Gastroesophageal sphincter (tissue), 4 donors: ENCODE measurements at places on chromosomes 5 and 9. TPM values are rescaled to one million over a fixed set of nuclear protein-coding genes. Genes with fewer than 3 reads are reported as not detected.

Gene CCNJL
- 1.9 TPM for total RNA-seq

Gene INSL6
- total RNA-seq = not detected

Gene FCN2
- total RNA-seq = not detected

GRCh38 chr5:171484460-171484899 is 65.0 kb downstream of the FGF18 start:
- ATAC-seq = peak; percentile 11

DNA sequence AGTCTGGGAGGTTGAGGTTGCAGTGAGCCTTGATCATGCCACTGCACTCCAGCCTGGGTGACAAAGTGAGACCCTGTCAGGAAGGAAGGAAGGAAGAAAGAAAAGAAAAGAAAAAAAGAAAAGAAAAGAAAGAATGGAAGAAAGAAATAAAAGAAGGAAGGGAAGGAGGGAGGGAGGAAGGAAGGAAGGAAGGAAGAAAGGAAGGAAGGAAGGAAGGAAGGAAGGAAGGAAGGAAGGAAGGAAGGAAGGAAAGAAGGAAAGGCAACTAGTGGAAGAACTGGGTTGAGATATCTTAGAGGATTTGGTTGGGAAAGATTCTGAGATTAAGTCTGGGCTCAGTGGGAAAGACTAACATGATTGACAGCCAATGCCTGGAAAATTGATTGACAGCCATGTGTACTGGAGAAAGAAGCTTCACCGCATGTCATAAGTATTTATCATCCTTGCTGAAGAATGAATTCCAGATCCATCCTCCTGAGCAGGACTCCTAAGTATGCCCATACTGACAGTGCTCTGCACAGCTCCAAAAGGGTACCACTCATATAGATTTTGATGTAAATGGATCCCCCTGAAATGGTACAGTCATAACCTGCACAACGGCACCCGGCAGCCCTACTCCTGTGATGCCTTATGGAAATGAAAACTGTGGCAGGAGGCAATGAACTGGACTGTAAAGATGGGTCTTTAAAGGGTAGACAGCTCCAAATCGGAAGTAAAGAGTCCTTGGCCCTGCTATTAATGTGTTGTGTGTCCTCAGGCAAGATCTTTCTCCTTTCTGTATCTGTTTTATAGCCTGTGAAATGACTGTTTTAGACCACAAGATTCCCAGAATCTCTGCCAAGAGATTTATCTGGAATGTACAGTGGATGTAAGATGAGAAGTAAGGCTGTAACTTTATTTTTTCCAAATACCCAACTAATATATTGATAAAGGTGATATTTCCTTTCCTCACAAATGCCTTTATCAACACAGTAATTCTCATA is 16.9 kb upstream of the ADRA1B start:
- no peak for ATAC-seq

DNA sequence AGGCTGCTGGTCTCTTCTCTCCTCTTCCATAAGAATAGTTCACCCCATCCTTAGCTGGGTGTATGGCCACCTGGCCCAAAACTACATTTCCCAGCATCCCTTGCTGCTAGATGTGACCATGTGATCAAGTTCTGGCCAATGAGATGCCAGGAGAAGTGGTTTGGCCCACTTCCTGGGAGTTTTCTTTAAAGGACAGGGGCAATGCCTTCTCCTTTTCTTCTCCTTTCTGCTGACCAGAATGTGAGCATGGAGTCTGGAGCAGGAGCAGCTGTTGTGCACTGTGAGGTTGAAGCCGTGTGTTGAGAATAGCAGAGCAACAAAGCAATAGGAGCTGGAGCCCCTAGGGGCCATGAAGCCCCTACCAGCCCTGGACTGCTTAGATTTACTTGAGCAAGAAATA is 36.8 kb downstream of the C9orf50 start:
- ATAC-seq = peak; percentile 81

- ATAC-seq = no peak
These were observed 14.7 kb downstream of the MTMR12 start for GRCh38 chr5:32298059-32298415.

DNA sequence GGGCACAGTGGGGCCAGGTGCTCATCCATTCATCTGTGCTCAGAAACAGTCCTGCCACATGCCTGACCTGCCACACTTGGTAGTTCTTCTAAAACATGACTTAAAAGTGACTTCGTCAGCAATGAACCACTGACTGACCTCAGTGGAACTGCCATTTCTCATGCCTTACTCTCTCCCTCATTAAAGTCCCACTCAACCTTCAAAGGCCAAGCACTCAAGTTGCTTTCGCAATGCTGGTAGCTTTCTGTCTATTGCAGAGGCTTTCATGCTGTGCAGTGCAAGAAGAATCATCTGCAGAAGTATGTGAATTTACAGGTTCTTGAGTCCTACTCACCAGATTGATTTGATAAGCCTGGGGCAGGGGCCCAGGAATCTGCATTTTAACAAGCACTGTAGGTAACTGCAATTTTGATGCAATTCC is 23.9 kb downstream of the B4GALT1 start:
- ATAC-seq = no peak

DNA sequence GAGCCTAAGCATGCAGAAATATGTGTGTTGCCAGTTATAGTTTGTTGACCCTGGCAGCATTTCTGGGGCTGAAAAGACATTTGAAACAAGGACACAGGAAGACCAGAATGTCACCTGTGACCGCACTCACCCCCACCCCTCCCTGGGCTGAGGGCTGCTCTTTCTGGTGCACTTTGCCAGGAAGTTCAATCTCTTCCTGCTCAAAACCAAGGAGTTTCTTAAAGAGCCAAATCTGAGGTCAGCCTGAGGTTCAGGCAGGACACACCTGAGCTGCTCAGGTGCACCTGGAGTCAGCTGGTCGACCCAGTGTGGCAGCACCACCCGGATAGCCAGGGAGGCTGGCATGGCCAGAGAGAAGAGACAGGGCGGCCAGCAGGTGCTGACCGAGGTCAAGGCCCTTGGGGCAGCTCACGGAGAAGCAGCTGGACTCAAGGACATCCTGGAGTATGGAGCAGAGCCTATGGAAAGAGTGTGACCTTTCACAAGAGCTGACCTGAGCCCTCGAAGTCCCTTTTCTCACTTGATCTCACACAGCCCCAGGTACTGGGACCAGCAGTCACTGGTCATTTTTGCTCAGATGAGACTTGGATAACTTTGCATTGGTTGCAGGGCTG is 376.9 kb upstream of the IRX4 start:
- ATAC-seq = no peak
